ENCODE measurements at places on chromosomes 4 and X. TPM values are rescaled to one million over a fixed set of nuclear protein-coding genes. Genes with fewer than 3 reads are reported as not detected.

DNA sequence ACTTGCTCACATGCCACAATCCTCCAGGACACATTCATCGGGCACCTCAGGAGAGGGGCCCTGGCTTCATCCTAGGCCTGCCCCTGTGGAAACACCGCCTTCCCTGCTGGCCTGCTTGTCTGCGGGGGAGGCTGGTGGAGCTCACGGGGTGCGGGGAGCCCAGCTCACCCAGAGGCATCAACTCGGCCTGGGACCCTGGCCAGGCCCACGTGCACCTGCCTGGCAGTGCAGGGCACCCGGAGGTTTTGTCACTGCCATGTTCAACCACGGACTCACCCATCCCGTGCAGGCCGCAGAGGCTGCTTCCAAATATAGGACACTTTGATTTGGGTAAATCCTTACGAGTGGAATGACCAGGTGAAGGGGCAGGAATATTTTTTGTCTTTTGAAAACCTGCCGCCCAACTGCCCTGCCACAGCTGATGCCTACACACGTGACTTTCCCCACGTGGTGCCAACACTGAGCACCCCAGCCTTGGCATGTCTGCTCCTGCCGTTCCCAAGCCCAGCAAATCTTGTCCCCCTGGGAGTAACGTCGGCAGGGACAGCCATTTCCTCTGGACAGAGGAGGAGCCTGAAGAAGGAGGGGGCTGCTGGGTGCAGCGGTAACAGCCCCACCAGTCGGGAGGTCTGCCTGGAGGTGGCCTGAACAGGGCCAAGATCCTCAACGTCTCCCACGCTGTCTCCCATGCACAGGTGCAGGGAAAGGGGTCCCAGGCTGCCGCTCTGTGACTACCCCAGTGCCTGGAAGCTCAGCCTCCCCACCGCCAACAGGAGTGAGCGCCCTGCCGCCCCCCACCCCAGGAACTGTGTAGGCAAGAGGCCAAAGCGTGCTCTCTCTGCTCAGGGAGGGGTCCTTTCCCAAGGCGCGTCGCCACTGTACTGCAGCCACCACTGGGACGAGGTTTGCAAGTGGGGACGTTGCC lies 8.5 kb downstream of the MXD4 start:
- peak; percentile 72 for DNase-seq

Gene ATP10D
- 11.6 TPM for total RNA-seq

Gene TCEAL6
- not detected for total RNA-seq

GRCh38 chr4:139367421-139368090 lies 65.3 kb upstream of the NDUFC1 start:
- DNase-seq = no peak

GRCh38 chr4:56406151-56406550 lies 18.9 kb upstream of the AASDH start:
- DNase-seq = no peak

Gene CPLX1
- 9.4 TPM for total RNA-seq

DNA sequence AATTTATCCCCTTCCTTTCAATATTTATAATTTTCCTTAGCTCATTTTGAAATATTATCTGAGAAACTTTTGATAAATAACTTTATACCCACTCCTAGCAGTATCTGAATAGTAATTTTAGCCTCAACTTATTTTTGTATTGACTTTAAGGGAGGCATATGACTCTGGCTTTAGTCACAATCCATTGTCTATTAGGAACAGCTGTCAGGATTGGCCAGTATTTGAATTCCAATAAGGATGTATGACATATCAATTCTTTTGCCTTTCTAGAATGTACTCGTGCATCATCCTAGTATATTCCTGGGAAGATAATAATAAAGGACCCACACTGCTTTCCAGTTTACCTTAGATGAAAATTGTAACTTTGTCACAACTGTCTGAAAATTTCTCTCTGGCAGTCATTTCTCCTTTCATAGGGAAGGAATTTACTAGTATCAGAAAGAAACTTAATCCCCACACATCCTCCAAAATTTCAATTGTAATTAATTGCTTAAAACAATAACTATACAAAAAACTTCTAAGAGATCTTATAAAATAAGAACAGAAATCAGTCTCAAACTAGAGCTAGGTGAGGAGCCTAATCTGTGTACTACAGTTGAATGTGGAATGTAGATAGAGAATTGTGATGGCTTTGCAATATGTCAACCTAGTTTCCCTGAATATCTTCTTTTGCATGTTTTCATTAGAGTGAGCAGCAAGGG lies 121.0 kb upstream of the EPHA5 start:
- DNase-seq = no peak
